ENCODE measurements at places on chromosomes 11 and 22.
A peak's percentile ranks its signal among the peaks of the same experiment; 100 is the strongest.

GRCh38 chr22:21025266-21025665 is 7.1 kb downstream of the SLC7A4 start:
- no peak for DNase-seq

GRCh38 chr11:14095882-14096281 is 133.4 kb downstream of the SPON1 start:
- no peak for DNase-seq

GRCh38 chr11:86118253-86118652 is 49.4 kb upstream of the PICALM start:
- DNase-seq = no peak

- DNase-seq = no peak
Measured at GRCh38 chr11:102883141-102883540, 8.4 kb upstream of the MMP12 start.

GRCh38 chr11:119594639-119595249 is 134.3 kb downstream of the NECTIN1 start:
- DNase-seq = no peak

- DNase-seq = no peak
Measured at GRCh38 chr11:73869332-73869949, 7.2 kb downstream of the COA4 start.

DNA sequence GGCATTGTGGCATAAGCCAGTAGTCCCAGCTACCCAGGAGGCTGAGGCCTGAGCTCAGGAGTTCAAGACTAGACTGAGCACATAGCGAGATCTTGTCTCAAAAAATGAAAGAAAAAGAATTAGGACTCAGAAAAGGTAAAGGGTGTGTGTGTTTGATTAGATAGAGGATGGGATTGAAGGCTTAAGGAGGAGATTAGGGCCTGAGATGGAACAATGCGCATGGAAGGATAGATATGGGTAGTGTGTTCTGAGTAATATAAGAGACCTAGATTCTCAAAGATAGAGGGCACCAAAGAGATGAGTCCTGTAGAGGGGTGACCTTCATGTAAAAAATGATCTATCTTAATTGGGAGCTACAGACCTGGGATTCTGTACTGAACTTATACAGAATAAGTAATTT is 17.3 kb upstream of the RAB30 start:
- DNase-seq = no peak

DNA sequence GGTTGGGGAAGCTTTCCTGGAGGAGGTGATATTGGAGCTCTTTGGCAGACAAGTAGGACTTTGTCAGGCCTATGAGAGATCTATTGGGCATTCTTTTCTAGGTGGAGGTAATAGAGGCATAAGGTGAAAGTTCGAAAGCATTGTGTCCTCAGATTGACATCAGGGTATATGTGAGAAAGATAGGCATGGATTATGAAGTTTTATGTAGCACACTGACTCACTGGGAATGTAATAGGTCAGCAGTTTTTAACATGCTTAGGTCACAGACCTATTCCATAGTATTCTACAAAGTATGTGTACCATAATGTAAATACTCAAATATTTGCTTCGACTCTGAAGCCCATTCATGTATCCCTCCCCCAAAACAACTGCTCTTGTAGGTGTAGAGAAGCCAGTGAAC is 11.8 kb downstream of the HIKESHI start:
- DNase-seq = no peak

DNA sequence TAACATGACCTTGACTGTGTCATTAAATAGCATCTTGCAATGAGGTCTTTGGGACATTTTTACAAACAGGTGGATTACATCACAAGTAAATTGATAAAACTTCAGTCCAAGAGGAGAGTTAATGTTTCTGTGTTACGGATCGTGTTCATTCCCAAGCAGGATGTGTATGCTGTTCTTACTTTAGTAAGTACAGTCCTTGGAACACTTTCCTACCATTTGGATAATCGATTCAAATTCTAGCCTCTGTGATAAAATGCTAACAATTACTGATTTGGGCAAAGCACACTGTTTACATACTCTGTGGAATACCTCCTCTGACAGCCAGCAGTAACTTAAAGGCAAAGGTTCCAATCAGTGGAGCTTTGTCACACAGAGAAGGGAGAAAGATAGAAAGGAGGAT is 351.7 kb downstream of the FAT3 start:
- DNase-seq = no peak

DNA sequence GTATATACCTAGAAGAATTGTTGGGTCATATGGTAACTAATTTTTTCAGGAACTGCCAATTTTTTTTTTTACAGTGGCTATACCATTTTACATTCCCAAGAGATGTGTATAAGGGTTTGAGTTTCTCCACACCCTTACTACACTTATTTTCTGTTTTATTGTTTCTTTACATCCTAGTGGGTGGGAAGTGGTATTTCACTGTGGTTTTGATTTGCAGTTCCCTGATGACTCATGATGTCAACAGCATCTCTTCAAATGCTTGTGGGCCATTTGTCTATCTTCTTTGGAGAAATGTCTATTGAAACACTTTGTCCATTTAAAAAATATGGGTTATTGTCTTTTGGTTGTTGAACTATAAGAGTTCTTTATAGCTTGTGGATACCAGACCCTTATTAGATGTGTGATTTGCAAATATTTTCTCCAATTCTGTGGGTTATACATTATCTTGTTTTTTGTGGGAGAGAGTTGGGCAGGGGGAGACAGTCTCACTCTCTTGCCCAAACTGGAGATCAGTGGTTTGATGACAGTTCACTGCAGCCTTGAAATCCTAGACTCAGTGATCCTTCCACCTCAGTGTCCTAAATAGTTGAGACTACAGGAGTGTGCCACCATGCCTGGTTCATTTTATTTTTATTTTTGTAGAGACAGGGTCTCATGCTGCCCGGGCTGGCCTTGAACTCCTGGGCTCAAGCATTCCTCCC is 30.3 kb upstream of the PISD start:
- peak; percentile 10 for DNase-seq

- DNase-seq = no peak
Measured at GRCh38 chr11:70420008-70420464, 21.7 kb downstream of the CTTN start.

- no peak for DNase-seq
Measured at GRCh38 chr22:42964994-42965699, 49.8 kb downstream of the PACSIN2 start.

DNA sequence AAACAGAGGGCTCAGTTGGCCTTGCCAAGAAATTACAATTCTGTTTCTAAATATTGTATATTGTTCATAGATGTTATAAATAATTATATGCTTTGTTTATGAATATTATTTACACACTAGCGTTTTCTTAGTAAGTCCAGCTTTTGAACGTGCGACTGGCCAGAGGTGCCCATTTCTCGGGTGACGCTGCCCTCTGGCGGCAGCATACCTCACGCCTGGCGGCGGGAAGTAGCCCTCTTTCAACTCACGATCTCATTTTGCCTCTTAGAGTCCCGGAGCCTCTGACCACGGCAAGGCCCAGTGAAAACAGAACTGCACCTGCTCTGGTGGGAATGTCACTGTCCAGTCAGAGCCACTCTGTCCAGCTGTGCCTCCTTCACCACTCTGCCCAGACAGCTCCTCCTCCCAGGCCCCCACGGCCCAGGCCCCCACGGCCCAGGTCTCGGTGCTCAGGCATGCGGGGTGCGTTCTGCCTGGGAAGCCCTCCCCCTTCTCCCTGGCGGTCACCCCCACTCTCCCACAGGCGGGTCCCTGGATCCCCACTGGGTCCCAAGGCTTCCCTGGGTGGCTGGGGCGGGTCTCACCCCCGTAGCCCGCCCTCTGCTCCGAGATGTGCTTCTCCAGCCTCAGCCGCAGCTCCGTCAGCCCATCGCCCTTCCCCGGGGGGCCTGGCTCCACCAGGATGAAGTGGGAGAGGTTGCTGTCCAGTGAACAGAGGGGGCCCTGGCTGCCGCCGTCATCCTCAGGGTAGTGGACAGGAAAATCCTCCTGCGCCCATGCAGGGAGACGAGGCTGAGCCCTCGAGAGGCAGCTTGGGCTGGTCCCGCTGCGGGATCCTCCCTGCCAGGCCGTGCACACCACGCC is 19.3 kb downstream of the TSSC4 start:
- peak; percentile 44 for DNase-seq

GRCh38 chr11:18485913-18486528 is 30.4 kb downstream of the LDHAL6A start:
- no peak for DNase-seq

- DNase-seq = no peak
Measured at GRCh38 chr22:29031227-29032011, 30.2 kb downstream of the C22orf31 start.

- DNase-seq = no peak
Measured at GRCh38 chr11:29483831-29484230, 533.0 kb downstream of the KCNA4 start.

- no peak for DNase-seq
Measured at GRCh38 chr11:73273222-73273895, 1.2 kb downstream of the P2RY6 start.

DNA sequence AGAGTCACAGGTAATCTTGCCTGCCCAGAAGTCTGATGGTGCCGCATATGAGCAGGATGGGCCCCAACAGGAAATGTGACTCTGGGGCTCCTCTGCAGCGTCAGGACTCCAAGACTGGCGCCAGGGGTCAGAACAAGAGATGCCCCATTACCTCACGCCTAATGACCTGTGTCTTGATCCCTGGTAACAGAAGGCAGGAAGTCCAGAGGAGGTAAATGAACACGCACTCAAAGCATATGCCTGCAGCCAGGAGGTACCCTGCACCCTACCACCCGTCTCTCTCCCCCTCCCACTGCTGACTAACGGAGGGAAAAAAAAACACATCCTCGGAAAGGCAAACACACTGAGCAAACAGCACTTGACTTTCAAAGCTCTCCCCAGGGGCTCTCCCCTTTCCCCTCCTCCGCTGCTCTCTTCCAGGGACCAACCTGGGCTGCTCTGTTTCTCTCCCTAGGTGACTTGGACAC is 37.3 kb downstream of the ABCC8 start:
- DNase-seq = no peak

DNA sequence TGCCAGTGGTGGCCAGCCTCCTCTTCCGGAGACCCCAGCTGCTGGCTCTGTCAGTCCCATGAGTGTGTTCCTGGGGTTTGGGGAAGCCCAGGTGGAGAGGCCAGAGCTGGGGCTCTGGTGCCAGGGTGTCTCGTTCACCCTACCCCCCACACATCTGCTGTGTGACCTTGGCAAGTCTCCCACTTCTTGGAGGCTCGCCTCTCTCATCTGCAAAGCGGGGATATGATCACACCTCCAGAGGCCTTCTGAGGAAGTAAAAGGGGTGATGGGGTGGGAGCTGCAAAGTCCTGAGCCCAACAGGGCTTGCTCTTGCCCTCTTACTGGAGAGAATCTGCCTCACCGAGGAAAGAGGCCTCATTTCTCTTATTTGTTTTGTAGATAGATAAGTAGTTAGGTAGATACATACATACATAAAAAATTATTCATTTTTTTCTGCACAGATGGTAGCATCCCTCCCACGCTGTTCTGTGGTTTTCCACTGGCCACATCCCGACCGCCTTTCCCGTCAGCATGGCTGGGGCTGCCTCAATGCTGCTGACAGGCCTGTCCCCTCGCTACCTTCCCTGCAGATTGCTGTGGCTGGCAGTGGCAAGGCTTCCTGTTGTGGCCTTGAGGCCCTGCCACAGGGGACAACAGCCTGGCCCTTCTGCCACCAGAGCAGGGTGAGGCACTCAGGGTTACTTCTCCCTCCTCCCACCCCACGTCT is 23.9 kb downstream of the MYO7A start:
- DNase-seq = peak; percentile 57

- no peak for DNase-seq
Measured at GRCh38 chr11:57699813-57700212, 12.2 kb downstream of the MED19 start.

Data from naive thymus-derived CD8-positive, alpha-beta T cell (primary cell).